Stimulated activated CD4-positive, alpha-beta T cell treated with anti-CD3 and anti-CD28 coated beads, TNF-alpha, amount 100 ng/mL, for 48 hours (primary cell): ENCODE measurements at places on chromosomes 5 and 9.

DNA sequence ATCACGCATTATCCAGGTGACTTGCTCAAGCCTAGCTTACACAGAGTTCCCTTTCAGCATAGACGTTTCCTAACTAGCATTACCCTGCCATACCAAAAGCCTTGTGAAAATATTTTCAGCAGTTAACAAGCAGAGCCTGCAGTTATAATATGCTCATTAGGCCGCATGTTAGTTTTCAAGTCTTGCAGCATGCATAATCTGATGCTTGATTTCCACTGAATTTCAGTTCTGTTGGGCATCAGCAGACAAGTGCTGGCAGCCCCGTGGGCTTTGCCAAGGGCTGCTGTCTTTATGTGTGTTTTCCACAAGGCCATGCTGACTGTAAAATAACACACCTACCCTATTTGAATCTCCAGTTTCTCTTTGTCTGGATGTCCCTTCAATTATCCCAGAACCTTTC lies 491.0 kb upstream of the WWC1 start:
- no peak for DNase-seq

DNA sequence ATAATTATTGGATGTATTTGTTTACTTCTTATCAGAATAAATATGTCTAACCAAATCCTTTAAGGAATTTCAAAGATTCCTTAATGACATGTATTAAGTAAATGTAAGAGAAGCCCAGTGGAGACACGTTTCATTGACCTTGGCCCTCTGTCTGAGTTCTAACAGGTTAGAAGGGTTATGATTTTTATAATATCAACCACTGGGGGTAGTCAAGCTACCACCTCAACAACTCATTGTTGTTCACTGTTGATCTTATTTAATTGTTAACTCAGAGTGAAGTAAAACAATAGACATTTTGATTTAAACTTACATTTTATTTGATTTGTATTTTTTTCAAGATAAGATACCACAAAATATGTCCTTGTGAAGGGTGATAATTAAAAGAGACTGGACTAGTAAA lies 499.2 kb upstream of the COX7C start:
- DNase-seq: no peak

- DNase-seq: no peak
Measured at GRCh38 chr9:112881331-112881730, 9.3 kb downstream of the SLC46A2 start.

DNA sequence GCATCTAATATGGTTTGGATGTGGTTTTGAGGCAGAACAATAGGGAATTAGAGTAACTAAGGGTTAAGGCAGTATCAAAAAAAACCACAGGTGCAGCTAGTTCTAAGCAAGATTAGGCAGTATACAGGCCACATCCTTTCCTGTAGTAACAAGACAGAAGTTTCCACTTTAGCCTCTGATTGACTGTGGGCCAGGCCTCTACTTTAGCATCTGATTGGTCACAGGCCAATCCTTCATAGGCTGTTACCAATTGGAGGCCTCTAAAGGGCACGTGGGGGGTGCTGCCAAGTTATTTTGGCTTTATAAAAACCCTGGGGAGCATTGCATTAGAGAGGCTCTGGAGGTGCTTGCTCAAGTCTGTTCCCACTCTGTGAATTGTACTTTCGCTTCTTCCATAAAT lies 144.1 kb upstream of the ST8SIA4 start:
- no peak for DNase-seq

DNA sequence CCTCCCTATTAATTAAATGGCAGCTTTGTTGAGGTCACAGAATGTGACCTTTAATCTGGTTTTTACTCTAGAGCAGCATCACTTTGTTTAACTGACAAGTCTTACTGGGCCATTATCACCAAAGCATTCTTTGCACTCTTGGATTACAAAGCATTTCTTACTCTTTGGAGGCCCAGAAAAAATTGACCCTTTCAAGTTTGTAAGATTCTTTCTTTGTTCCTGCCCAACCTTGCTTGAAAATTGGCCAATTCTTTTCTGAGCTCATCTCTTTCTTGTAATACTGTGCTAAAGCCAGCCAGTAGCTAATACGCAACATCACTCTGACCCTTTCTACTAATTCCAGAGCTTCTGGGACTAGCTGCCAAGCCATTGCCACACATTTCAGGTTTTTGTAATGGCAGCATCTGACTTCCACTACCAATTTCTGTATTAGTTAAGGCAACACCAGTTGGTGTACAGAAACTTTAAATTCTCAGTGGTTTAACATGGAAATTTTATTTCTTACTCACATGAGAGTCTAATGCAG lies 131.6 kb downstream of the PRDM6 start:
- no peak for DNase-seq

DNA sequence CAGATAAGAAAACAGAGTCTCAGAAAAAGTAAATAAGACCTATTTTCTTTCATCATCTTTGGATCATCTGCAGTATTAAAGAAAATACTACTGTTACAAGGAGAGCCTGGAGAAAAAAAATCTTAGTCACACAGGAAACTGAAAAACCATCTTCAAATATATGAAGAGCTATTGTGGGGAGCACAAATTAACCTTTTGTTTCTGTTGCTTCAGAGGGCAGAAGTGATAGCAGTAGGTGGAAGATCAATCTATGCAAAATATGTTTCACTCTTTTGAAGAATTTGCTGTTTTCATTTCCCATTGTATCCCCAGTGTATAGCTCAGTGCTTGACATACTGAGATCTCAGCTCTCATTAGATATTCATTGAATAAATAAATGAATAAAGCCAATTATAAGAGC lies 13.1 kb upstream of the CEMIP2 start:
- DNase-seq: no peak

- no peak for DNase-seq
Measured at GRCh38 chr5:132059043-132059695, 1.3 kb upstream of the IL3 start.

DNA sequence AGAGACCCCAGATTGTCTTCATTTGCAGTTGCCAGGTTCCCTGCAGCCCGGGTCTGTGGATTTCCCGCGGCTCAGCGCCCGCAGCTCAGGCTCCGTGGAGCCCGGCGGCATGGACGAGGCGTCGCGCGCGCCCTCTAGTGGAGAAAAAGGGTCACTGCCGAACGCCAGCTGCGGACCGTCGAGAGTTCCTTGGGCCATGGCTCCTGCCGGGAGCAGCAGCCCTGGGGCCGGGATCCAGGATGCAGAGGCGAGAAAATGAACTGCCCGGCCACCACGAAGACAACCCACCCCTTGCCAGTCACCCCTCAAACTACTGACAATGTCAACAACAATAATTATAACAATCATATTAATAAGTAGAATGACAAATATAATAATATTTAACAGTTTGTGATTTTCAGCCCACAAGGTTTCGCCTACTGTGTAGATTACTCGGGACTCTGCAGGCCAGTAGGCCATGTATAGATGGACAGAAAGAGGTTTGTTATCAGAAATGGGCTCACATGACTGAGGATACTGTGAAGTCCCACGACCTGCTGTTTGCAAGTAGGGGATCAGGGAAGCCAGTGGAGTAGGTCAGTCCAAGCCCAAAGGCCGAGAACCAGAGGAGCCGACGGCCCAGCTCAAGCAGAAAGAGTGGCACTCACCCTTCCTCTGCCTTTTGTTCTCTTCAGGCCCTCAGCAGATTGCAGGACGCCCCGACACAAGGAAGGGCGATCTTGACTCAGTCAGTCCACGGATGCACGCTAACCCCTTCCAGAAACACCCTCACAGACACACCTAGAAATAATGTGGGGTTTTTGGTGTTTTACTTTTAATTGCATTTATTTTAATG lies 43.1 kb downstream of the BOD1 start:
- peak; percentile 43 for DNase-seq

DNA sequence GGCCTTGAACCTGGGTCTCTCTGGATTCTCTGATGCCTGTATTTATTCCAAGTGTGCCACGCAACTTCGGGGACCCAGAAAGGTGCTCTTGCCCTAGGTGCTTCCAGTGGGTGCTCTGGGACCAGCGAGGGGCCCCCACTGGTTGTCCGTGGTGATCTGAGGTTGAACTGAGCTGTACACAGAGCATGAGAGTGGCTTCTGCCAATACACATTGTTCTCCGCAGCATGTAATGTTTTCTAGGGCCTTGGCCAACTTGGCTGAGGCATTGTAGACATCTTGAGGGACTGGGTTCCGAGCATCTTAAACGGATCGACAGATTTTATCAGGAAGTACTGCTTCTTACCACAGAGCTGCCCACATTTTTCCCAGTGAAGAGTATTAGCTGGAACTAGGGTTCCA lies 117.9 kb downstream of the MTX3 start:
- DNase-seq: no peak

DNA sequence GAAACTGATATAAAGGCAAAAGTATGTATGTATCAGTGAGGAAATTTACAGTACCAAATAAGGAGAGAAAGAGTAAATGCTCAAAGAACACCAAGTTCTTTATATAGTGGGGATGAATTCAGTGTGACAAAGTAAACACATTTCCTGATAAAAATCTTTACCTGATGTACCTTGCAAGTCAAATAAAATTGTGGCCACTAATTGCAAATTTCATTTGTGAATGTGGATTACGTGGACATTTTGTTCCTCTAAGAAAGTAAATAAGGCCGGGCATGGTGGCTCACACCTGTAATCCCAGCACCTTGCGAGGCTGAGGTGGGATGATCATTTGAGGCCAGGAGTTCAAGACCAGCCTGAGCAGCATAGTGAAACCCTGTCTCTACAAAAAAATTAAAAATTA lies 25.7 kb downstream of the CEP120 start:
- DNase-seq: no peak

- DNase-seq: no peak
Measured at GRCh38 chr9:4986296-4986695, 1.2 kb downstream of the JAK2 start.

- DNase-seq: no peak
Measured at GRCh38 chr9:113481176-113481787, 17.8 kb downstream of the RGS3 start.

GRCh38 chr5:16922430-16922829 lies 13.7 kb downstream of the MYO10 start:
- no peak for DNase-seq

DNA sequence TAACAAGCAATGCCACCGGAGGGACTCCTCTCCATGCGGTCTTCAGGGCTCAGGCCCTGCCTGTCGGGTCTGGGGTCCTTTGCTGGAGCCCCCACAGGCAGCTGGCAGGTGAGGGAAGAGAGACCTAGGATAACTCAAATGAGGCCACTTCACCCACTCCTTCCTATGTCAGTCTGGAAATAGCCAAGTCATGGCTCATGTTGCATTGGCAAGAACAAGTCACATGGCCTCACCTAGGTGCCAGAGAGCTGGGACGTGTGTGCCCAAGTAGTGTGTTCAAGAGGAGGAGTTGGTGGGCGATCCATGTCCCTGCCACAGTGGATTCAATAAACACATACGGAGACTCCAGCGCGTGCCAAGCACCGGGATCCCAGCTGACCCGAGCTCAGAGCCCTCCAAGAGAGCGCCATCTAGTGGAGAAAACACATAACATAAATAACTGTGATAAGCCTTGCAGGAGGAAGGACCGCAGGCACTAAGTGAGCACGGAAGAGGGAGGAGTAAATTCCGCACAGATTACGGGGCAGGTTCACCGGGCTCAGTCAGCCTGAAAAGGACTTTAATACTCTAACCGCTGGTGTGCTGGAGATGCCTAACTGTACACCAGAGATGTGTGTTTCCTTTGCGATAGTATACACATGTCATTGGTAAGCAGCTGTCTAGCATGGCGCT lies 580.8 kb downstream of the CCDC171 start:
- no peak for DNase-seq

DNA sequence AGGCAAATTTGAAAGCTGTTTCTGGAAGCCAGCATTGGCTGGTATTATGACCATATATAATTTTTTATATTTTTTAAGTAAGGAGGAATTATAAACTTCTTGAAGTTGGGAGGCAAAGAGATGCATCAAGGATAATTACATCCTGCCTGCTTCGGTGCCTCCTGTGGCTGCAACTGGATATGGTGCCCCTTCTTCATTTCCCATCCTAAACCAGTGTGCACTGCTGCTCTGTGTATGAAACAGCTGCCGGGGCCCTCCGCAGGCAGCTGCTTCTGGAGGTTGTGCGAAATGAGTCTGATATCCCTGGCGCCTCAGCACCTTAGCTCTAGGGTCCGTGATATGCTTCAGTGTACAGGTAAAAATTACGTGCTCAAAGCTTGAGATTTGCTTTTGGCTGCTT lies 304.2 kb downstream of the ENC1 start:
- no peak for DNase-seq

GRCh38 chr5:123046222-123046621 lies 9.7 kb upstream of the PPIC start:
- DNase-seq: no peak

DNA sequence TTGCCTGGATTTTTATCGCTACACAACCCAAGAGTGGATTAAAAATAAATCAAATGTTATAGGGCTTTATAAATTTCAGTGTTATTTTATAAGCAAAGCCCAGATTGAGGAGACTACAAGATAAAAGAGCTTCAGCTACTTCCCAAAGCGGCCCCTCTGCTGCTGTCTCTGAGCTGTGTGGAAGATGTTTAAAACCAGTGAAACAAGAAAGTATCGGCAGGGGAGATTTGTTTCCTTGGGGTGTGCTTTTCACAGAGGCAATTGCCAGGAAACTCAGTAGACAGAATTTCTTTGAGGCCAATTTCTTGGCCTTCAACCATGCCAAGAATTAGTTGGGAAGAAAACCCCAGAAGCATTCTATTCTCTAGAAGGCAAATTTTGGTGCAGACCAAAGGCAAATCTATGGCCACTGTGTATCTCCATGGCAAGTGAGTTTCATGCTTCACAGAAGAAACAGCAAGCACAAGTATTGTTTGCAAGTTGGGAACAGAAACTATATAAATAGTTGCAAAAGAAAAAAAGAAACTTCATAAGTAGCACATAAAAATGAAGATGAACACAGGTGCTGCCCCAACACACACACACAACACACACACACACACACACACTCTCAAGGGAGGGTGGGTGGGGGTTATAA lies 197.2 kb downstream of the PARP8 start:
- no peak for DNase-seq
